Naive thymus-derived CD4-positive, alpha-beta T cell (primary cell): ENCODE measurements at places on chromosomes 11 and 22.

DNA sequence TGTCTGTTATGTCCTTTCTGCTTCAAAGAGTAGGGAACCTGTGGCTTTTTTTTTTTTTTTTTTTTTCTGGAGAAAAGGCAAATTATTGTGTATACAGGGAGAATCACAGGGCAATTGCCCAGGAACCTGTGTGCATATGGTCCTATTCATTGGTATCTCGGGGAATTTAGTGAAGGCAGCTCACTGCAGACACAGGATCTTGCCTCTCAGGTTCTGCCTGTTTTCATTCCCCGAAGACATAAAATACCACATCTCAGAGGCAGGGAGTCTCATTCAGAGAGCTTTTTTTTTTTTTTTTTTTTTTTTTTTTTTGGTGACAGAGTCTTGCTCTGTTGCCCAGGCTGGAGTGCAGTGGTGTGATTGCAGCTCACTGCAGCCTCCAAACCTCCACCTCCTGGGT lies 88.3 kb downstream of the OSBP2 start:
- no peak for DNase-seq

- DNase-seq: no peak
Observed at GRCh38 chr11:122050021-122050690, 65.9 kb downstream of the BLID start.

DNA sequence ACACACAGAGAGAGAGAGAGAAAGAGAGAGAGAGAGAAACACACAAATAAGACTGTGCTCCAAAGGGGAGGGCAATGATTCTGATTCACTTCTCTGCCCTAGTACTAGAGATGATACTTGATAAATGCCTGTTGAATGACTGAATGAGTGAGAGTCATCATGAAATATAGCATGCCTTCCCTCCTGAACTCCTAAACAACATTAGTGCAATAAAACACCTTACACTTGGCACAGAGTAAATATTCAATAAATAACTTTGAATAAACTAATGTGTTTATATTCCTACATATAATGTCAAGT lies 511.2 kb upstream of the RAG2 start:
- DNase-seq: no peak

GRCh38 chr11:69055598-69056516 lies 7.1 kb downstream of the TPCN2 start:
- no peak for DNase-seq

DNA sequence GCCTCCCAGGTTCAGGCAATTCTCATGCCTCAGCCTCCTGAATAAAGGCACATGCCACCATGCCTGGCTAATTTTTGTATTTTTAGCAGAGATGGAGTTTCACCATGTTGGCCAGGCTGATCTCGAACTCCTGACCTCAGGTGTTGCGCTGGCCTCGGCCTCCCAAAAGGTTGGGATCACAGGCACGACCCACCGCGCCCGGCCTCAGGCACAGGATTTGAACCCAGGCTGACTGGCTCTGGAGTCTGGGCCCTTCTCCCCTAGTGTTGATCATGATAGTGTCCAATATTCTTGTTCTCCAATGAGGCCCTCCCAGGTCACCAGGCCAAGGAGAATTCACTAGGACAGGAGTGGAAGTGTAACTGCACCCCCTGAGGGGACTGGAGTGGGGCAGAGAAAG lies 401.9 kb downstream of the LARGE1 start:
- DNase-seq: no peak

DNA sequence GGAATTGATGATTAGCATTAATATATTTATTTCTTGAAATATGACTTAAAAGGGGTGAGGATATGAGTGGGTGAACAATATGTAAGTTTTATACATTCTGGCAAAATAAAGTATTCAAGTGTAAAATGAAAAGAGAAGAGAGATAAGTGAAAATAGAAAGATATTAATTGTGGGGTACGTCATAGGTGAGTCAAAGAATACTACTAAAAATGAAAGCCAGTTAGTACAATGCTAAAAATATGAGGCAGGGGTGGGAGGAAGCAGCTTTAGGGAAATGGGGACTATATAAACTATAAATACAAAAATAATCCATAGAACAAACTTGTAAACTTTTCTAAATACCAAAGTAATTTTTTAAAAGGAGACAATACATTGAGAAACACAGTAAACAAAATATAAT lies 661.4 kb downstream of the CNTN5 start:
- no peak for DNase-seq

- DNase-seq: no peak
Observed at GRCh38 chr11:121105481-121106195, 4.6 kb downstream of the TECTA start.

GRCh38 chr22:27726331-27726685 lies 75.2 kb downstream of the MN1 start:
- no peak for DNase-seq

GRCh38 chr22:29604076-29604360 lies 585 bp downstream of the NF2 start:
- no peak for DNase-seq

GRCh38 chr11:10913075-10913474 lies 55.2 kb upstream of the ZBED5 start:
- no peak for DNase-seq

- no peak for DNase-seq
Observed at GRCh38 chr22:49609207-49609876, 218.3 kb downstream of the BRD1 start.

DNA sequence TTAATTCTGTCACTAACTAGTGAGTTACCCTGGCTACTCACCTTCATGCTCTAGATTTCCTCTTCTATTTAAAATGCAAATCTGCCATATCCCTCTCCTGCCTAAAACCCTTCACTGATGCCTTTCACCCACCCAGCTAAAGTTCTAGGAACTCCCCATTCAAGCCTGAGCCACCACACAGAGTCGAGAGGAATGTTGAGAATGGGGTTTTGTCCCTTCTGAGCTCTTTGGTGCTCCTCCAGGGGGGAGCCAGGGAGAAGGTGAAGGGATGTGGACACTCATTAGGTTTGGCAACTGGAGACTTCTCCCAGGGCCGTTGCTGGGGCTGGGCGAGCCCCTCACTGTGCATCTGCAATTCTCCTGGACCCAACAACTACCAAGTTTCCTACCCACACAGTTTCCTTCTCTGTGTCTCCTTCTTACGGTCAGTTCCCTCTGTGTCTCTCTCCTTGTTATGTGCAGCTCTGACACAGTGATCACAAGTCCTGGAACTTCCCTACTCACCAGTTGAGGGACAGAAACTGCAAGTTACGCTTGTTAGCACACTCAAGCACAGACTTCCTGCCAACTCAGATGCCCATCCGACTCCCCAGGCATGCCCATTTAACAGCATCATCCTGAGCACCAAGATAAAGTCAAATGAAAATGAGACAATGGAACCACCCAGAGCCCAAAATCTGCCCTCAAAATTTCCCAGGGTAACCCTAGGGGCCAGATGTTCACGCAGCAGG lies 6.5 kb upstream of the IL10RA start:
- no peak for DNase-seq

GRCh38 chr11:112878033-112878601 lies 83.1 kb upstream of the NCAM1 start:
- no peak for DNase-seq

DNA sequence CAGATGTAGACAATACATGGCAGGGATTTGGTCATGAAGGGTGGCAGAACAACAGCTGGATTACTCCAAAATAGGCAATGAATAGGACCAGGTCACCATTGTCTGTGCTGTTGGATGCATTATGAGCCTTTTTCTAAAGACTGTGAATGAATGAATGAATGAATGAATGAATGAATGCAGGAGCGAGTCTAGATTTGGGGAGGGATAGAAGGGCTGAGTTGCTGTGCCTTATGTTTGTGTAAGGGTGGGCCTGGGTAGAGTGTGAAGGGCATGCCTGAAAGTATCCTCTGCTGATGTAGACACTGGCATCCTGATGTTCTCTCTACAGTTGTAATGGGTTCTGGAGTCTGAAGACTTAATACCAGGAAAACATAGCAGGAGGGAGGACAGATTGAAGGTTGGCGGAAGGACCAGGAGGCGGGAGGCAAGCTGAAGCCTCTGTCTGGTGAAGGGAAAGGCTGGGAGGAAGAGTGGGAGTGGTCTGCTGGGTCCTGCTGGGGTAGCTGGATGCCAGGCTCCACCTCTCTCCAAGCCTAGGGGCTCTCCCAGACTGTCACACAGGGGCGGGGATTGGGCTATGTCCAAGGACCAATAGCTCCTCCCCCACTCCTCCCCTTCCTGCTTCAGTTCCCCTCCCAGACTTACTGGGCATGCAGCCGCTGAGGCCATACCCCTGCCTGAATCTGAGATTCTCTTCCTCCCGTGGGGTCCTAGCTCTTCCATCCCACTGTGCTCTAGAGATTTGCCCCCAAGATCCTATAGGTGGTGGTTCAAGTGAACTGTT lies 4.8 kb downstream of the TRIM3 start:
- no peak for DNase-seq

DNA sequence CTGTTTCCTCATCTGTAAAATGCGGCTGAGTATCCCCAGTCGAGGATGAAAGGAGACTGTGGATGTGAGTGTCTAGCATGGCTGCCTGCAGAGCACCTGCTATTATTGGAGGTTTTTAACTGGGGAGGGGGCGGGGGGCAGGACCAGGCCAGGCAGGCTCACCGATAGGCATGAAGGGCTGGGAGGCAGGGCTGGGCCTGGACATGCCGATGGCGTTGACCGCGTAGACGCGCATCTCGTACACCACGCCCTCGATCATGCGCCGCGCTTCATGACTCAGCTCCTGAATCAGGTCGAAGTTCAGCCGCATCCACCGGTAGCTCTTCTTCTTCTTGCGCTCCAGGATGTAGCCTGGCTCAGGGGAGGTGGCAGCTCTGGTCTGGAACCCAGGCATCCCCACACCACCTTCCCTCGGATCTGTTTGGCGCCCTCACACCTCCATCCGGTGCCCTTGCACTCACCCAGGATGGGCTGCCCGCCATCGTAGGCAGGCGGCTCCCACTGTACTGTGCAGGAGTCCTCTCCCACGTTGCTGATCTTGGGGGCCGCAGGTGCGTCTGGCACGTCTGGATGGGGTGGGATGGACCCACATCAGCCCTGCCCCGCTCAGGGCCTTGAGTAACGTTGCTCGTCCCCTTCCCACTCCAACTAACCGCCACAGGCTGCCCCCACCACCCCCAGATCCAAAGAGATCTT lies 15.1 kb downstream of the MYBPC3 start:
- no peak for DNase-seq

DNA sequence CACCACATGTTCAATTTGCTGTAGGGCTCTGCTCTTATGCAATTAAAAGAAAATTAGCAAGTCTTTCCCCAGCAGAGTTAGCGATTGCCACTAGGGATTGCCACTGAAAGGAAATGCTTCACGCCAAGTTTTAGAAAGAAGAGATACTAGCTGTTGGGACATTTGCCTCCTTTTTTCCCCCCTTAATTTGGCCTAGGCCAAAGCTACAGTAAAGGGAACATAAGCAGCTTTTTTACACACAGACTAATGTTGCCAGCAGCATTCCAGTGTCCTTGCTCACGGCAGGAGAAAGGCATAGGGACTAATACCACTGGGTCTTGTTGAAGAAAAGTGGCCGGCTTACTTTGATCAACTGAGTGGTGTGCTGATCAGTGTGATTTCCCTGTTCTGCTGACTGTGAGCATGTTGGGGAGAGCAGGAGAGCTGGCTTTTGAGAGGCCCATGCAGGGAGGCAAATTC lies 71.2 kb downstream of the PHF21A start:
- DNase-seq: no peak

DNA sequence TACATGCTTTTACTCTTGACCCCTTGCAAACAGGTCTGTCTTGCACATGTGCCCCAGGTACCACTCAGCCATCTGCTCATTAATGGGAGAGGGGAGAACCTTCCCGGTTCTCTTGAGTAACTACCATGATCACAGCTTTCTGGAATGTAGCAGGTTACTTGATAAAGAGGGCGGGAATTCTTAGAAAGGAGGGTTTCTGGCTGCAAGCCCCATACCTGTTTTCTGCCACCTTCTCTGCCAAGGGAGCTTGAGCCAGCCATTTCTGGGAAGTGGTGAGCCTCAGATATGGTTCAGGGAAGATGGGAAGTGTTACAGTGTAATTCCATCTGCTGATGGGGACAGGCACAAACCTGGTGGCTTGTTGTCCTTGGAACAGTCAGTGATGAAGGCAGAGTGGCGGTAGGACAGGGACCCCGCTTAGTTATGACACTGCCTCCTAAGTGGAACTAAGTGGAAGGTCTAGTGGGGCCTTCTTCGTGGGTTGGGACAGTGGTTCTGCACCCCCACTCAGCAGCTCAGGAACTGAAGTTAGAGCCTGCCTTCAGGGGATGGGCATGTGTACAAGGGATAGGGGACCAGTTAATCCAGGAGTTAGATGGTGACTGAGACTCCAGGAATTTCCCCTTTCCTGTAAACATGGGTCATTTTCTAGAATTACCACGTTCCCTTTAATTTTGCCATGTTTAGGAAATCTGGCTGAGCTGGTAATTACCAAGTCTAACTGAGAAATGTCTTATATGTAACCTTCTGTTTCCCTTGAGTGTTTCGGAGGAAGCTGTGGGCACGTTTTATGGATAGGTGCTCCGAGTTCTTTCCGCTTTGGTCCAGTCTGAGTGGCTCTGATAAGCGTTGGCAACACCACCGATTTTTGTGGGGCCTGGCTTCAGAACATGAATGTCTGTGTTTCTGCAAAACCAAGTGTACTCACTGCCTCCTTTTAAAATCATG lies 35.3 kb downstream of the BCR start:
- peak; percentile 26 for DNase-seq

- no peak for DNase-seq
Observed at GRCh38 chr22:49936973-49937757, 18.7 kb downstream of the CRELD2 start.

- DNase-seq: no peak
Observed at GRCh38 chr22:41499624-41500280, 30.8 kb downstream of the ACO2 start.

DNA sequence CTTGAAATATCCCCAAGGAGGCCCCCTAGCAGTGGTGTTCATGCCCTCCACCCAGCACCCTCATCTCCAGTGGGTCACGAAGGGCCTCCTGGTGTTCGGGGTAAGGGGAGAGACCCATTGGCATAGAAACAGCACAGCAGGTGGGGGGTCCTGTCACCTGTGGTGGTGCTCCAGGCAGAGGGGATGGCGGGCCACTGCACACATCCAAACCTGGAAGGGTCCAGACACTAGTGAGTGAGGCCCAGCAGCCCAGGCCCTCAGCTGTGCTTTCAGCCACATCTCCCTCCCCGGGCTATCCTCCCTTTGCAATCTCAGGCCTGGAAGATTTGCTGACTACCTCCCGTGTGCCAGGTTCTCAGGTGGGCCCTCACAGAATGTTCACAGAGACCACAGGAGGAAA lies 59.4 kb upstream of the LYVE1 start:
- DNase-seq: no peak

DNA sequence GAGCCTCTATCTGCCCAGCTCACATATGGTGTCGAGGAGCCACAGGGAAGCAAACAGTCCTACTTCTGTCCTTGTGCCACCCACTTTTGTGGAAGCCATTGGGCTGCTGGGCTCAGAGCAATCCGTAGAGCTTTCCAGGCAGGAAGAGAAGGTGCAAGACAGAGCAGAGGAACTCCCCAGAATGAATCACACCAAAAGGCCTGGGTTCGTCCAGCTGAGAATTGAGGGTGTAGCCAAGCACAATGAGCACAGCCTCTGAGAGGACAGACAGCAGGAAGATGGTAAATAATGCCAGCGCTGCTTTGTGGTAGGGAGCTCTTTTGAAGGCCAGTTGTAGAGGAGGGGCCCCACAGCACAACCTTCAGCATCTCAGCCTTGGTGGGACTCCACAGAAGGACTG lies 237.8 kb downstream of the GRIK4 start:
- DNase-seq: no peak
